G401 (cell line): ENCODE measurements at places on chromosomes 7 and 10. TPM values are rescaled to one million over a fixed set of nuclear protein-coding genes. Genes with fewer than 3 reads are reported as not detected.

TUBAL3 gene
- not detected in 2 replicates for total RNA-seq

UBE2H gene
- total RNA-seq = 34.0 and 49.3 TPM in 2 replicates

SEMA4G gene
- 15.3 and 36.2 TPM in 2 replicates for total RNA-seq

NKX2-3 gene
- total RNA-seq = not detected in 2 replicates

UBE2D4 gene
- 7.0 and 14.7 TPM in 2 replicates for total RNA-seq

ASIC3 gene
- total RNA-seq = not detected in 2 replicates

GPR37 gene
- not detected in 2 replicates for total RNA-seq

BAMBI gene
- 230 and 279 TPM in 2 replicates for total RNA-seq

RPEL1 gene
- total RNA-seq = 0.03 and 0.06 TPM in 2 replicates

AOAH gene
- total RNA-seq = 3.2 and 5.2 TPM in 2 replicates

NPC1L1 gene
- not detected in 2 replicates for total RNA-seq

INSYN2A gene
- not detected in 2 replicates for total RNA-seq

PAPOLB gene
- total RNA-seq = 0.34 TPM in 1 of 2 replicates, not detected in the other

C10orf71 gene
- not detected in 2 replicates for total RNA-seq

CPN1 gene
- total RNA-seq = not detected in 2 replicates

TLX1 gene
- 0.14 TPM in 1 of 2 replicates, not detected in the other for total RNA-seq

PTPRZ1 gene
- total RNA-seq = not detected in 2 replicates

WEE2 gene
- not detected in 2 replicates for total RNA-seq

GPER1 gene
- 1.4 and 3.5 TPM in 2 replicates for total RNA-seq

ATOH7 gene
- 0.37 and 0.92 TPM in 2 replicates for total RNA-seq
